ENCODE measurements at places on chromosomes 12 and 14.
A peak's percentile ranks its signal among the peaks of the same experiment; 100 is the strongest.

DNA sequence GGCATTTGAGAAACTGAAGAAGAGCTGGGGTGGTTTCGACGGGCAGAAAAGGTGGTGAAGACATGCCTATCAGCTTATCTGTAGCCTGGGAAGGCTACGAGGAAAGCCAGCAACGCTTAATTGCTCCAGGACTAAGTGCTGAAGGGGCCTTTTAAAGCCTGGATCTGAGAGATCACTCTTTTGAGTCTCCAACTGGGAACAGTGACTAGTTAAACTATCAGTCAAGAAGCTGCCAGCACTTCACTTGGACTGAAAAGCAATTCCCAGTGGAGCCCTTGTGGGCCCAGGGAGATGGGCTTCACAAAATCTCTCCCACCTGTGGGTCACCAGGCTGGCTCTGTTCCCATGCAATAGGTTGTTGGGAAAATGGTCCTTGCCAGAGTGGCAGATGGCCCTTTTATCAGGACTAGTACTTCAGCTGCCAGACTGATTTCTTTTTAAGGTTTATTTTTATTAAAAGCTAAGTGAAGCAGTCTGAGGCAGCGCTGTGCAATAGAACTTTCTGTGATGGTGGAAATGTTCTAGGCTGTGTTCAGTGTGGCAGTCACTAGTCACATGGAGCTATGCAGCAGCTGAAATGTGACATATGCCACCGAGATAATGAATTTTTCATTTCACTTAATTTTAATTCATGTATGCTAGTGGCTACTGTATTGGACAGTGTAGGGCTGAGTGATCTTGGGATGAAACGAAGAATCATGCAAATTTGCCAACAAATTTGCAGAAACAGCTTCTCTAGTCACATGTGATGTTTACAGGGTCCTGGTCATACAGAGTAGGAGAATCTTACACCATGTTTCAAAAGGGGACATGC is 276.8 kb downstream of the PCNX1 start:
- DNase-seq: no peak

DNA sequence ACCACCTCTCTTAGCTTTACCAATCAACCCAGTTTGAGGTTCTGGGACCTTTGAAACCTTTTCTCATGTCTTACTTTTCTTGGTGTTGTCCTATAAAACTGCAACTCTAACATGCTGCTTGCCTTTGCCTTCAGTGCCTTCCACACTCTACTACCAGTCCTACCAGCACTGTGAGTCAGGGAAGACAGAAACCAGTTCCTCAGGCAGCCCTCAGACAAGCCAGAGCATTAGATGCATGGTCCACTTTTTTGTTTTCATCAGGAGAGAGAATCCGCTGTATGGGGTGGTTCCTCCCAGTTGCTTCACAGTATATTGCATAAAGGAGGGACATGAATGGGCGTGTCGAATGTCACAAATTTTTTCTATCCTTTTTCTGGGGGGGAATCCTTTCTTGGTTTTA is 17.3 kb upstream of the KLRB1 start:
- no peak for DNase-seq

- DNase-seq: no peak
Observed at GRCh38 chr14:106694638-106695393, 1168.4 kb downstream of the TMEM121 start.

DNA sequence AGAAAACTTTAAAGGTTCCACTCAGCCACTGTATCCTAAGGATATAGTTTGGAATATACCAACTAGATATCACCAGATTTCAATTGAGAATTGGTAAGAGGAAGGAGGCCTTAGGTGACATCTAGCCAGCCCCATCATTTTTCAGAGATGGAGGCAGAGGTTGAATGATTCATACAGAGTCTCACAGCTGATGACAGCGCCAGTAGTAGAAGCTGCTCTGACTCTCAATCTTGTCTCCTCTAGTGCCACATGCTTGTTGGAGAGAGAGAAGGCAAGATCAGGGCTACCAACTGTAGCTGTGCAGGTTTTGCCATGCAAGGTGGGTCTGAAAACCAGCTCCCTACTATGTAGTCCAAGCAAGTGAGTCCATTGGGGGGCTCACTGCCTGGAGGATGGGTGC is 6.1 kb downstream of the FRMD6 start:
- no peak for DNase-seq

- DNase-seq: no peak
Observed at GRCh38 chr14:67962215-67962644, 142.7 kb downstream of the RAD51B start.

- DNase-seq: no peak
Observed at GRCh38 chr12:43786899-43787693, 19.0 kb downstream of the TWF1 start.

DNA sequence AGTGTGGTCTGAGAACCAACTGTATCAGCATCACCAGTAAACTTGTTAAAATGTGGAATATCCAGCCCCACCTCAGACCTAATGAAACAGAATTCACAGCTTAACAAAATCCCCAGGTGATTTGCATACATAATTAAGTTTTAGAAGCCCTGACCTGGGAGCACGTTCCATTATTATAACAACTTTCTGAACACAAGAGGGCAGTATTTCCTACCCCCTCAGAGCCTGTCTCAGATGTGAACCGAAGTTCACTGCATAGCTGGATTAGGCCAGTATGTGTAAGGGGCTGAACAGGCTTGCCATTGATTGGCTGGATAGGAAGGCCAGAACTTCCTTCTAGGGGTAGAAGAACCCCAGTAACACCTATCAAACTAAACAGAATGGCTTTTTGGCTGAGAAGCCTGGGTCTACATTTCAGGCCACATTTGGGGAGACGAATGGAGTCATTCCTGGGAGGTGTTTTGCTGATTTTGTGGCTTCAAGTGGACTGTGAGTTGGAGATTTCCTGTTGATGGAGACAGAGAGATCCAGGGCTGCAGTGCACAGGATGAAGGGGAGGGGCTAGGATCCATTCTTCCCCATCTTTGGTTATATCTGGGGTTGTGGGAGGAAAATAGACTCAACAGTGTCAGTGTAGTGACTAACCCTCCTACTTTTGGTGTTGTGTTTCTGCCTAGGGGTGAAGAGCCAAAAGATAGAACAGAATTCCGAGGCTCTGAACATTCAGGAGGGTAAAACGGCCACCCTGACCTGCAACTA is 94.7 kb upstream of the OR4E1 start:
- no peak for DNase-seq

DNA sequence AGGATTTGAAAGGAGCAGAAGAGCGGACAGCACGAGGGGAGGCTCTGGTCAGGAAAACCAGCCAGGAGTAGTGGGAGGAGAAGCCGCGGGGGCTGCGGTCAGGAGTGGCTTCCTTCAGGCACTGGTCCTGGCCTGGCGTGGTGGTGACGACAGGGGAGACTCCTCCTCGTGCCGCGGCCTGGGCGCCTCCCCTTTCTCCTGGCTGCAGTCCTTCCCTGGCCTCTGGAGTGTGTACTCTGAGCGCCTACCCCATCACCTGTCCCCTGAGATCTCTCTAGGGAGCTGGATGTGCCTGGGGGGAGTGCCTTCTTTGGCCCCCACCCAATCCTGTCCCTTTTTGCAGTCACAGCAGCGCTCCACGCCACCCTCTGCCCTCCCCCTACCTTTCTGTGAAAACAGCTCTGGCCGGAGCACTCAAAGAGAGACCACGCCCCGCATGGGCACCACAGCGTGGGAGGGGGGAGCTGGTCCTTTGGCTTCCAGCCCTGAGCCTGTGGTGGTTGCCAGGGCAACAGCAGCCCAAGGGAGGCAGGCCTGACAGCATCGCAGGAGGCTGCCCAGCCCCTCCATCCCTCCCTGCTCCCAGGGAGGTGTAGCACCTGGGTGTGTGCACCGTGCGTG is 125.9 kb downstream of the CALM1 start:
- DNase-seq: peak; percentile 59

- no peak for DNase-seq
Observed at GRCh38 chr12:24460099-24460498, 488.8 kb downstream of the BCAT1 start.

GRCh38 chr14:105076805-105077648 is 11.8 kb upstream of the GPR132 start:
- DNase-seq: no peak

DNA sequence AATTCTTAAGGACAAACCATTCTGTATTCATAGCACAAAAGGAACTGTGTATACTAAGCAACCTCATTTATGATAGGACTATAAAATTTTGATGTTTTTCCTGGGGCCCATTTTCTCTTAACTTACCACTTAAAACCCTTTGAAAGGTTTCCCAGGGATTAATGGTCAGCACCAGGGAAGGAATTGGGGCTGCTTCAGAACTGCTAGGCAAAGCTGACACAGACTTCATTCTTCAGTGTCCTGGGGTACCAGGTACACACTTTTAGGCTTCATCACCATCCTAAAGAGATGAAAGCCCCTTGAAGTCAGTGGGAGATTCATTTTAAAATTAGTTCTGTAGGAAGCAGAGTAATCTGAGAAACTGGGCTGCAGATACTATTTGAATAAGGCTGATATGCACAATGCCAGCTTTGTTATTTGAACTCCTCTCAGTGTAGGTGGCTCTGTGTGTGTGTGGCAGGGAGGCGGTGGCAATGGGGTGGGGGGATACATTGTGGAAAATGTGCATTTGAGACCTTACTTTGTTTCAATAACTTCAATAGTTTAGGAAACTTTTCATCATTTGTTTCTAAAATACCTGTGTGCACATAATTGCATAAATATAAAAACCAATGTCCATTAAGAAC is 329.3 kb upstream of the DCN start:
- DNase-seq: no peak

GRCh38 chr14:101255765-101256125 is 305.6 kb upstream of the DIO3 start:
- no peak for DNase-seq

- no peak for DNase-seq
Observed at GRCh38 chr12:102435827-102436436, 44.4 kb downstream of the IGF1 start.

DNA sequence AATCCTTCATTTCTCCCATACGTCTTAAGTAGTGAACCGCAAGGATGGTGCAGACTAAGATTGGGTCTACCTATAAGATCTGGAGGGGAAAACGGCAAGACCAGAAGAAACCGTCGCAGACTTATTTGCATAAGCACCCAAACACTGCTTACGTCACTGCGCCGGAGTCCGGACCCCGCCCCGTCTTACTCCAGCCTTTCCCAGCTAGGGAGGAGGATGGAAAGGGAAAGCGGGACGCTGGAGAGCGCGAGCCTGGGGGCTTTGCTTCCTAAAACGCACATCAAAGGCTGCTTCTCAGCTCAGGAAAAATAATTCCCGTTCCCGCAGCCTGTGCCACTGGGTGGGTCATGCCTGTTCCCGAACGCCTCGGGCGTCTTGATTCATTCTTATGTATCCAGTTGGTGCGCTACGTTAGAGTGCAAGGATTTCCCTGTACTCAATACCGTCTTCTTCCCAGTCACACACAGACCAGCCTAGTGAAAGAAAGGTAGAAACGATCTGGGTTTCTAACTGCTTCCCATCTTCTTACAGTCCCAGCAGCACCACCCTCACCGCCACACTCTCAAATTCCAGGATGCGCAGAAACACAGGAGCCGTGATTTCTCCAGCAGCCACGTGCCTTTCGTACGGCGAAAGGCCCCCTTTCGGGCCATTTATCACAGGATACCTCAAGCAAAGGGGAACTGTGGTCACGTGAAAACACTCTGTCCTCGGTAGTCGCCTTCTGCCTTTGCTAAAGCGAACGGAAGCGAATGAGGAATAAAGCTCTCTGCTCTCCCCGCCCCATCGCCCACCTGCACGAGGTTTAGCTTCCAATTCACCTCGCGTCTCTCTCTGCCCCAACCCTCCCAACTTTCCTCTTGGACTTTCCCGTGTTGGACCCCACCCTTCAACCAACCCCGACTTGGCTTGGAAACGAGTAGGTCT is 1.1 kb downstream of the SLC6A15 start:
- DNase-seq: peak; percentile 59

DNA sequence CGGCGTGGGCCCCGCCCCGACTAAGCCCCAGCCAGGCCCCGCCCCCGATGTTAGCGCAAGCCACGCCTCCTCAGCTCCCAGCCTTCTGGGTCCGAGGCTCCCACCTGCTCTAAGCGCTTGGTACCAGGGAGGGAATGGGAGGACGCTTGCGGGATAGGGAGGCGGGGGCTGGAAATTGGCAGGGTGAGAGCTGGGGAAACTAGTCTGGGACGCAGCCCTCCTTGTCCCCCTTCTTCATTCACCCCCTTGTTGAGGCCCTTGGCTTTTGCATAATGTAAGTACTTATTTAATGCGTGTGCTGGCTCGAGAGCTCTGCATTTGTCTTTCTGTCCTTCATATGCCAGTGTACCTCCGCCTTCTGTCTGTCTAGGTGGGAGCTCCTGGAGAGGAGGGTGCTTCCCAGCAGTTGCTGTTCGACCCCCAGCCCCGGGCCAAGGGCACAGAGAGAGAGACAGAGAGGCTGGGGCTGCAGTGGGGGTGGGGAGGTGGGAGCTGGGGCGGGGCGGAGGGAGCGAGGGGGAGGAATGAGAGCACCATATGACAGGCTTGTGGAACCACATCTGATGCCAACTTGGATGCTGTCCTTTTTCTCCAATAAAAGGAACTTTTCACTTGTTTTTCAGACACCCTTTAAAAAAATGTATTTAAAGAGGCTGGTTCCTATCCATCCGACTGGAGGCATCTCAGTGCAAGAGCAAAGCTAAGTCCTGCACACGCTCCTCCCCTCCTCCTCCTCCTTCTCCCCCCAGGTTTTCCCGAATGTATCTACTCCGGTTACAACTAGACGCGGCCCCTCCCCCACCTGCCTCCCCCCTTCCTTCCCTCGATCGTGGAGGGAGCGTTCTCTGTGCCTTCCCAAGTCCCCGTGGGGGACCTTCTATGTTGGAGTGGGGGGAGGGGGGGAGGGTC is 25.6 kb upstream of the MAP1LC3B2 start:
- DNase-seq: peak; percentile 81

DNA sequence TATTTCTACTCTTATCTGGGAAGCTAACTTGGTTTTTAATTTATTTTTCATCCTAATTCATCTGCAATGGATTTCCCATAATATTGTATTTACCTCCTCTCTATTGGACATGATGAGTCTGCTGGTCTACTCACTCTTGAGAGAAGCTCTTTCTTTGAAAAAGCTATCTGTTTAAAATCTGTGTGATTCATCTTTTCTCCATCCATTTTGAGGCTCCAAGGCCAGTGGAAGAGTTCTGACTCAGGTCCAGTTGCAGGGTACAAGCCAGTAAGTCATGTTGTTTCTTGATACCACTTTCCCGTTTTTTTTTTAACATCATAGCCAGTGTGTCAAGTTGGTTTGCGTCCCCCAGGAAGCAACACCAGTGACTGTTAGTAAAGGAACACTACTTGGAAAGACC is 160.3 kb upstream of the BMP4 start:
- DNase-seq: no peak

DNA sequence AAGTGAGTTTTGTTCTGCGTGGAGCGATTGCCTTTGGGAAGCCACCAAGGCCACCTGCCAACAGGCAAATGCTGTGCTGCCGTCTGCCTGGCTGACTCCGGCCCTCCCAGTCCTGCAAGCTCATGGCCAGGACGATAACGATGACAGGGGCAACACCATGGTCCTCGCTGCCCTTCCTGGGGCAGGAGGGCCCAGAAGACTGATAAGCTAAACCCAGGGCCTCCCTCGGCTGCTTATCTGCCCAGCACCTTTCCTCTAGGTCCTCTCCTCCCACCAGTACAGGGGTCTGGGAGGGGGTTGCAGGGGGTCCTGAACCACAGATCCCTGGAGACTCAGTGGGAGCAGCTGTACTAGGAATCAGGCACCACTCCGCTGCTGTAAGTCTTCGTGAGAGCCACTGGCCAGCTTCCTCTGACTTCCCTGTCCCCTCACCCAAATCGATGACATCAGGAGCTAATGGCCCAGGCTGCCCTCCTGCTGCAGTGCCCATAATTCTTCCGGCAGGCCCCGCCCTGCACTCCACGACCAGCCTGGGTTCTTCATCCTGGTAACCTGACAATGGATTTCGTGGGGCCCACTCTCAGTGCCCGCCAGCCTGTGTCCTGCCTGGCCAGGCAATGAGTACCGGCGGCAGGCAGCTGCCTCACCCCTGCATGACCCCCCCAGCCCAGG is 5.1 kb downstream of the ANKRD9 start:
- no peak for DNase-seq
